ENCODE measurements at places on chromosomes 2 and 18. TPM values are rescaled to one million over a fixed set of nuclear protein-coding genes. Genes with fewer than 3 reads are reported as not detected.

DNA sequence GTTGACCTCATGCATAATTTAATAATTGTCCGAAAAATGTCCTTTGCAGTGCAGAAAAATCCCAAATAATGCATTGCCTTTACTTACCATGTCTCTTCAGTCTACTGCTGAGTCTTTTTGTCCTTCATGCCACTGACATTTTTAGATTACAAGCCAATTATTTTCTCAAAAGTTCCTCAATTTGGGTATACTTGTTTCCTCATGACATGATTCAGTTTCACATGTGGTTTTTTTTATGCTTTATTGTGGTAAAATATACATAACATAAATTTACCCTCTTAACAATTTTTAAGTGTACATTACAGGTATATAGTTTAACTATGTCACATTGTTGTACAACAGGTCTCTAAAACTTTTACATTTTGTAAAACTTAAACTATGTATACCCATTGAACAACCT, 81.0 kb downstream of the EPC2 start:
- no peaks in the 10 kb centered on the region for H3K36me3 ChIP-seq
- H3K27ac ChIP-seq, result no peak overlapping the region
- no peak overlapping the region for H3K4me3 ChIP-seq
- no peaks in the 10 kb centered on the region for H3K27me3 ChIP-seq
- no peaks in the 10 kb centered on the region for H3K4me1 ChIP-seq
- DNase-seq, result no peak

GRCh38 chr2:45554742-45555140, 56.3 kb downstream of the SRBD1 start:
- no peaks in the 10 kb centered on the region for H3K36me3 ChIP-seq
- H3K4me3 ChIP-seq, result no peak overlapping the region
- no peaks in the 10 kb centered on the region for H3K4me1 ChIP-seq
- no peak for DNase-seq

- no peak for DNase-seq
- H3K36me3 ChIP-seq, result no peaks in the 10 kb centered on the region
- H3K4me1 ChIP-seq, result no peaks in the 10 kb centered on the region
Observed at GRCh38 chr2:204441316-204441715, 104.0 kb upstream of the PARD3B start.

DNA sequence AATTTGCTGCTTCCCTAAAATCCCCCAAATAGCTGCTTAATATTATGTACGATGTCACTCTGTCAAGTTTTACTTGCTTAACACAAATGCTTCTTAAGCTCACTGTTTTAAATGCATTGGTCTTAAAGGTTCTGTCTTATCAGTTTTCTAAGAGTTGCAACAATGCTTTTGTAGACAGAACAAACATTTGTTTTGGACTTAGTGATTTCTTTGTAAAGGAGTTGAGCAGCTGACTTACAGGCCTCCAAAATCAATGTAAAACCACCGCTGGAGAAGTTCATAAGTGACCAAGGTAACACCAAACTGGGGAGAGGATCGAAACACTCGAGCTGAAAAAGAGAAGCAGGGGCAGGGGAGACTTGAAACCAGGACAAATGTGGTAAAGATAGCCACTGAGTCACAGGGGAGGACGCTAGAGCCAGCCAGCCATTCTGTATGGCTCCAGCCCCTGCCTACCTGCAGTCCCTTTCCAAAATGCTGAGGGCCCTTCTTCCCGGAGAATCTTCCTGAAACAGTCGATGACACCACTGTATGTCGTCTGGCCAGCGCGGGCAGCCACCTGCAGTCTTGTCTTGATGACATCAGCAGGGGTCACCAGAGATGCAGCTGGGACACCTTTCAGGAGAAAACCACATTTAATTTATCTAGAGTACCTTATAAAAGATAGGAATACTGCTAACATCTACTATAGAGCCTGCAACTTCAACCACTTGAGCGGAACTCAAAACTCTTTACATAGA, 100.2 kb downstream of the DYNC1I2 start:
- no peaks in the 10 kb centered on the region for H3K4me1 ChIP-seq
- H3K27me3 ChIP-seq, result no peaks in the 10 kb centered on the region
- H3K27ac ChIP-seq, result no peak overlapping the region
- H3K4me3 ChIP-seq, result no peak overlapping the region

DNA sequence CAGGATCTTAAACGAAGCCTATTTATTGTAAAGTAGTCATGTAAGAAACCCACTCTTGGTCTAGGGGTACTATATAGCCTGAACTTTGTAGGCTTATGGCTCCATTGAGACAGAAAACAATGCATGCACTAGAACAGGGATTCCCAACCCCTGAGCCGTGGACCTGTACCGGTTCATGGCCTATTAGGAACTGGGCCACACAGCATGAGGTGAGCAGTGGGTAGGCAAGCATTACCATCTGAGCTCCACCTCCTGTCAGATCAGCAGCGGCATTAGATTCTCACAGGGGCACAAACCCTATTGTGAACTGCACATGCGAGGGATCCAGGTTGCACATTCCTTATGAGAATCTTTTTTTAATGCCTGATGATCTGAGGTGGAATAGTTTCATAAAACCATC, 59.2 kb downstream of the ROCK1 start:
- peaks cover 17% of the 10 kb centered on the region for H3K4me1 ChIP-seq
- DNase-seq, result no peak
- no peak overlapping the region for H3K27ac ChIP-seq
- H3K27me3 ChIP-seq, result no peaks in the 10 kb centered on the region
- H3K36me3 ChIP-seq, result no peaks in the 10 kb centered on the region
- no peak overlapping the region for H3K4me3 ChIP-seq

- H3K4me1 ChIP-seq, result no peaks in the 10 kb centered on the region
- no peak overlapping the region for H3K27ac ChIP-seq
- H3K36me3 ChIP-seq, result no peaks in the 10 kb centered on the region
- no peak overlapping the region for H3K4me3 ChIP-seq
- no peak for DNase-seq
Observed at GRCh38 chr2:224109751-224110150, 70.7 kb upstream of the SERPINE2 start.

GRCh38 chr2:38886063-38886462, 3.6 kb upstream of the ARHGEF33 start:
- no peak overlapping the region for H3K4me3 ChIP-seq
- H3K27ac ChIP-seq, result no peak overlapping the region
- no peak for DNase-seq
- no peaks in the 10 kb centered on the region for H3K27me3 ChIP-seq
- no peaks in the 10 kb centered on the region for H3K36me3 ChIP-seq
- H3K4me1 ChIP-seq, result no peaks in the 10 kb centered on the region

DNA sequence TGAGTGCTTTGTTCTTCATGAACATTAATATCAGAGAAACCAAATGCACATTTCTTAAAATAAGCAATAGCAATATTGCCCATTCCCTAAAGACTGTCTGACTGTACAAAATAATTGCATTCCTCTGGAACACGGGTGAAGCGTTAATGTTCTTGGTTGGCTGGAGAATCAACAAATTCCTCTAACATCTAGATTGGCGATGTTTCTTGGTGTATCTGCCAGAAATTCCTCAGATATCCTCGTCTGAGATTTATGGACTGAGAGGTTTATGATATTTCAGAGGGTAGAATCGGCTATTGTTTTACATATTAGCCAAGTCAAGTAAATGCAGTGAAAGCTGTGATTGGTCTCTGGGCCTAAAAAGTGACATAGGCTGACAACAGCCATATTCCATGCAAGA, 27.1 kb upstream of the SPTBN1 start:
- DNase-seq, result no peak
- no peak overlapping the region for H3K27ac ChIP-seq
- no peaks in the 10 kb centered on the region for H3K4me1 ChIP-seq
- H3K4me3 ChIP-seq, result no peak overlapping the region
- no peaks in the 10 kb centered on the region for H3K27me3 ChIP-seq

DNA sequence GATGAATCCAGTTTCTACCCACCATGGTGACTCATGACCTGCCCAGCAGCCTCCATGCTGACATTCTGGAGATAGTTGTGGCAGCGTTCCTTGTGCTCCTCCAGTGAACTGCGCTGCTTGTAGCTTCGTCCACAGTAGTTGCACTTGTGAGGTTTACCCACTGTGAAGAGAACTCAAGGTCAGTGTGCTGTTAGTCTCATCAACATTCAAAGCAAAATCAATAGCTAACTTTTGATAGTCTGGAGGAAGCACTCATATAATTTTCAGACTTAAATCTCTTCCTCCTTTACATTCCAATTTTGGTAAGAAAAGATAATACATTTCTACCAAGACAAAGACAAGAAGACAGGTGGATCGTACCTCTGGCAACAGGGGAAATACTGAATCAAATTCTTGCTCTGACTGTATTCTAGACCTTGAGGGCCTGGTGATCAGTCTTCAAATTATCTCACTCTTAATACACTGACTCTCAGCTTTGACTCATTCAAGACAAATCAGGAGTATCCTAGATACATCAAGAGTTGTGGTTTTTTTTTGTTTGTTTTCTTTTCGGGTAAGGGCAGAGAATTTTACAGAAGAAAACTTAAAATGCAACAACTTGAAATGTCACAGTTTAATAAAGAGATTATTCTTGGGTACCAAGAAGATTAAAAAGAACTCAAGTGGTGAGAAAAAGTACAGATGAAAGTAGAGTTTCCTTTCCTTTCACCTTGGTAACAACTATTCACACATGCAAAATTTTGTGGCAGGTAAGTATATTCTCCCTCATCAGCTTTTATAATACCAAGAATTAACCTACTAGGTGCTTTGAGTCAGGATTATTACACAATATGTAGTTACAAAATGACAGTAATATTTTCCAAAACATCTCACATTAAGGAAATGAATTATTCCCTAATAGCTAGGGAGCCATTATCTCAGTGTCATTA, 129.2 kb downstream of the IKZF2 start:
- H3K27ac ChIP-seq, result no peak overlapping the region
- H3K36me3 ChIP-seq, result no peaks in the 10 kb centered on the region
- no peaks in the 10 kb centered on the region for H3K27me3 ChIP-seq

- H3K4me1 ChIP-seq, result no peaks in the 10 kb centered on the region
- H3K36me3 ChIP-seq, result no peaks in the 10 kb centered on the region
- H3K27me3 ChIP-seq, result no peaks in the 10 kb centered on the region
- DNase-seq, result no peak
- H3K4me3 ChIP-seq, result no peak overlapping the region
Observed at GRCh38 chr18:5891854-5892215, 3.5 kb downstream of the TMEM200C start.

DNA sequence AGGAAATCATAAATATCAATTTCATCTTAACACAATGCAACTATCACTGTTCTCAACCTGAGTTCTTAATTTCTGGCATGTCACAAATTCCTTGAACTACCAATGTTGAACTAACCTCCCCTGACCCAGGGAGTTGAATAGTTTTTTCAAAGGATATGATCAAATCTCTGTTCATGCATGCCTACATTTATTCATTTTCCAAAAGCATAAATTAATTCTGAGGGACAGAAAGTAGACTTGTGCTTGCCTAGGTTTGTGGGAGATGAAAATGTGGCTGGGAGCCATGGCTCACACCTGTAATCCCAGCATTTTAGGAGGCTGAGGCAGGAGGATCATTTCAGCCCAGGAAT, 175.7 kb downstream of the TGIF1 start:
- no peaks in the 10 kb centered on the region for H3K27me3 ChIP-seq
- H3K4me1 ChIP-seq, result no peaks in the 10 kb centered on the region
- no peak for DNase-seq
- H3K4me3 ChIP-seq, result no peak overlapping the region
- no peak overlapping the region for H3K27ac ChIP-seq

DNA sequence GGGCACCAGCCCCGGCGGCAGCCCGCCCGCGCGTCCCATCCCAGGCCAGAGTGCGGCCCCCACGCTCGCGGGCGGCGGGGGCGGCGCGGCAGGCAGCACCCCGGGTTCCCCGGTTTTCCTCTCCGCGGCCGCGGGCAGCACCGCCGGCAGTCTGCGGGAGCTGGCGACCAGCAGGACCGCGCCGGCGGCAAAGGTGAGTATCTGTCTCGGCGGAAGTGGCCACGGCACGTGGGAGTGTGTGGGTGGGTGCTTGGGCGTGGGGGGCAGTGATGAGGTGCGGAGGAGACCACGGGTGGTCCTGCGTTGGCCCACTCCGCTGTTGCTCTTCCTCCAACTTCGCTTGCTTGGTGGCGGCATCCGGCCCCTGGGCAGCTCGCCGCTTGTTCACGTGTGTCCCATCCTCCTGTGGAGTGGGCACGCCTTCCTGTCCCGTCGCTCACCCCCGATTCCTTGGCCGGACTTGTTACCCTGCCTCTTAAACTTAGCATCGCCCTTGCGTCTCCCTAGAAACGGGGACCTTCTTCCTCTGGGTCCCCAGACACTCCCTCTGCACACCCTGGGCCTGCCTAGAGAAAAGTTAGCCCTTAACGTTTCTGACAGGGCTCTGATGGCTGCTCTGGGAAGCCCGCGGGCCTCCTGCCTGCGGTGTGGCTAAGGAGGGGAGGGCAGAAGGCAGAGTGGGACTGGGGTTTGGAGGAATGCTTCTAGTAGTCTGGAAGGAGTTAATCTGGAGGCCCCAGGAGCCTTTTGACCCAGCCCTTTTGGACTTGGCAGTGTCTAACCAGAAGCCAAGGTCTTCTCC, 1.1 kb downstream of the SH3RF3 start:
- no peaks in the 10 kb centered on the region for H3K4me1 ChIP-seq
- H3K36me3 ChIP-seq, result no peaks in the 10 kb centered on the region
- peak overlapping the region; percentile 37 for H3K4me3 ChIP-seq
- no peaks in the 10 kb centered on the region for H3K27me3 ChIP-seq
- no peak for DNase-seq

GRCh38 chr2:69122271-69122670, 109.3 kb downstream of the ANTXR1 start:
- no peaks in the 10 kb centered on the region for H3K27me3 ChIP-seq
- H3K4me1 ChIP-seq, result no peaks in the 10 kb centered on the region
- no peak overlapping the region for H3K27ac ChIP-seq
- no peak overlapping the region for H3K4me3 ChIP-seq
- no peak for DNase-seq

DNA sequence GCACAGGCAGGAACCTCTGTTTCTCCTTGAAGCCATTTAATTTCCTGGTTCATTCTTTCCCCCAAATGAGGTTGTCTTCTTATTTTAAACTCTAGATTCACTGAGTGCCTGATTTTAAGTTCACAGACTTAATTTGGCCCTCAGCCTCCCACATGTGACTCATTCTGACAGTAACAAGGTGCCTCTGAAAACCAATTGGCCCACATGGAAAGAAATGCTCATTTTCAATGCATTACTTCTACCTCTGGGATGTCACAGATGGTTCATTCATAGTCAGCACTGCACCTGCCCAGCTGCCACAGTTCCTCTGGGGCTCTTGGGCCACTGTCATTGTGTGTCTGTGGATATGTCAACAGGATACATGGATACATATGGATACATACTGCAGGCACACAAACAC, 140.4 kb upstream of the CAPN13 start:
- H3K27ac ChIP-seq, result no peak overlapping the region
- H3K4me1 ChIP-seq, result no peaks in the 10 kb centered on the region
- no peaks in the 10 kb centered on the region for H3K27me3 ChIP-seq
- no peaks in the 10 kb centered on the region for H3K36me3 ChIP-seq
- DNase-seq, result no peak

- H3K36me3 ChIP-seq, result no peaks in the 10 kb centered on the region
- no peaks in the 10 kb centered on the region for H3K27me3 ChIP-seq
- H3K4me3 ChIP-seq, result no peak overlapping the region
- no peak overlapping the region for H3K27ac ChIP-seq
- peaks cover 8% of the 10 kb centered on the region for H3K4me1 ChIP-seq
- no peak for DNase-seq
Observed at GRCh38 chr2:53445383-53446070, 322.1 kb upstream of the CHAC2 start.

The TRMT61B gene
- 7.9 TPM for total RNA-seq

The DAW1 gene
- total RNA-seq, result not detected

The CYP26B1 gene
- total RNA-seq, result 1.3 TPM

The MC5R gene
- total RNA-seq, result not detected

The CIB4 gene
- total RNA-seq, result 0.62 TPM

The KIF5C gene
- total RNA-seq, result 0.88 TPM

The HOXD10 gene
- total RNA-seq, result not detected

The LYG2 gene
- total RNA-seq, result not detected

The DCC gene
- total RNA-seq, result 0.28 TPM

The RFX8 gene
- total RNA-seq, result not detected

The ALK gene
- total RNA-seq, result 0.17 TPM

The MLPH gene
- total RNA-seq, result 10.9 TPM

Data from pancreas (tissue), 10 donors.